T-helper 2 cell (primary cell): ENCODE measurements at places on chromosomes 1 and 21.

DNA sequence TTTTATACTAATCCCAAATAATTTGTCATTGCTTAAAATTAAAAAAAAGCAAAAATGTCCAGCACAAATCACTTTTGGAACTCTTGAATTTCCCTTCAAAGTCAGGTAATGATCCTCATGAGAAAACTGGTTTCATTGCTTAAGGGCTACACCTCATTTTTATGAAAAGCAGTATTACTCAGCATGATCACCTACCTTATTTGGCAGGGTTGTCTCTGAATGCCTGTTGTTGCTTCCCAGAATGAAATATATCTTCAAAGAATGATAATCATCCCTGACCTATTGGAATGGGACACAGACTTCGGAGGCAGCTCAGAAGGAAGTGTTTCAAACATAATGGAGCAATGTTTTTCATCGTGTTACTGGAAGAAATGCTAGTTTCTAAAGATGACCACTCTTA lies 29.7 kb downstream of the C1orf21 start:
- no peak for DNase-seq

GRCh38 chr1:185398022-185398421 lies 81.0 kb upstream of the IVNS1ABP start:
- no peak for DNase-seq

DNA sequence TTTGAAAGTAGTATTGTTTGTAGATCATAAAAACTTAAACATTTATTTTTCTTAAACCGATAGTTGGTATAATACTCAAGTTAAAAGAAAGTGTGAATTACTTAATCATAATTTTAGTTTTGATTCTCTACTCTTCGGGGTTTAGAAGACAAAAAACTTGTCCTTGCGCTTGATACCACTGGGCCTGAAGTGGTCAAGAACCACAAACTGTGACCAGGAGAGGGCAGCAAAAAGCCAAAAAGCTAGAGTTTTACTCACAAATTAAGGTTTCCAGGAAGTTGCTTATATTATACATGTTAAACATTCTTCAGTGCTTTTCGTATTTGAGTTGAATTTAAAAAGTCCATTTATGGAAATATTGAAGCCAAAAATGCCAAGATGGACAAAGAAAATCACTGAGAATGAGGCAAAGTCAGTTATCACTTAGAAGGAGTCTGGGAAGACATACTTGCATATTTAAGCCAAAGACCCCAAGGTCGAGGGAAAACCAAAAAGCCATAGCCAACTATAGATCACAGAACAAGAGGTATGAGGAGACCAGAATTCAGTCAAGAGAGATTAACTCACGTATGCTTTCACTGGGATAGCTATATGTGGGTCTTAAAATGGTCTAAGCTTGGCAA lies 34.2 kb downstream of the EFCAB7 start:
- DNase-seq: no peak

DNA sequence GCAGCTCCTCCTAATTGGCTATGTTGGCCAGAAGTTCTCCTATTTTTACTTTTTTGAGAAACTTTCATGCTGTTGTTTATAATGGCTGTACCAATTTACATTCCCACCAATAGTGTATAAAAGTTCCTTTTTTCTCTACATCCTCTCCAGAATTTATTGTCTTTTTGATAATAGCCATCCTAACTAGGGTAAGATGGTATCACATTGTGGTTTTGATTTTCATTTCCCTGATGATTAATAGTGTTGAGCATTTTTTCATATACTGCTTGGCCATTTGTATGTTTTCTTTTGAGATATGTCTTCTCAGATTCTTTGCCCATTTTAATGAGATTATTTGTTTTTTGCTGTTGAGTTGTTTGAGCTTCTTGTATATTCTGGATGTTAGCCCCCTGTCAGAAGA lies 46.8 kb downstream of the NTMT2 start:
- DNase-seq: no peak

GRCh38 chr1:8516793-8517556 lies 199.1 kb downstream of the SLC45A1 start:
- no peak for DNase-seq

GRCh38 chr1:229874609-229875008 lies 192.4 kb upstream of the GALNT2 start:
- DNase-seq: no peak

DNA sequence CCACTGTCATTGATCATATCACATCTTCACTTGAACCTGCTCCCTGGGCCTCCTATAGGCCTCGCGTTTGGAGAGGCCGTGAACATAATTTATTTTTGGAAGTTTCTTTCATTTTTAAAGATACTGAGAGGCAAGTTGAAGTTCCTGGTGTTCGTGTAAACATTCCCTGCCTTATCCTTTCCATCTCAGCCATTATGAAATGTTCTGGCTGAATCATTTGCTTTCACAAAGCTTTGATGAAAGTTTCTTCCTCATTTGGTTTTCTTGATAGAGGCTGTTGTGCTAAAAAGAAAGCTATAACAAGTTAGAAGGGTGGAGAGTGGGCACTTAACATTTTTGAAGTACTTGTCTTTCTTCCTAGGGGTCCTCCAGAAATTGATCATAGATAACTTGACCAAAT lies 15.5 kb downstream of the CAMTA1 start:
- DNase-seq: no peak

DNA sequence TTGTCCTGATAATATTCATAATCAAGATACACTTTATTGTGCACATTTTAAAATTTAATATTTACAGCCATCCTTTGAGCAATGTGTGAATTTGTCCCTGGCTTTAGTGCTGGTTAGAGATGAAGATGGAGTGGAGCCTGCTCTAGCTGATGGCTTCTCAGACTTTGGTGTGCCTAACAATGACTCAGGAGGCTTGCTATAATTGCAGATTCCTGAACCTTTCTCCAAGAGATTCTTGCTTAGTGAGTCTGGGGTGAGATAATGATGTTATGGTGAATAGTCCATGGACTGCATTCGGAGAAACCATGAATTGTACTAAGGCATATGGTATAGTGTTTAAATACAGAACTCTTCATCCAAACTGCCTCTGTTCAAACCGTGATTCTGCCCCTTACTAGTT lies 307.1 kb downstream of the PAPPA2 start:
- no peak for DNase-seq

DNA sequence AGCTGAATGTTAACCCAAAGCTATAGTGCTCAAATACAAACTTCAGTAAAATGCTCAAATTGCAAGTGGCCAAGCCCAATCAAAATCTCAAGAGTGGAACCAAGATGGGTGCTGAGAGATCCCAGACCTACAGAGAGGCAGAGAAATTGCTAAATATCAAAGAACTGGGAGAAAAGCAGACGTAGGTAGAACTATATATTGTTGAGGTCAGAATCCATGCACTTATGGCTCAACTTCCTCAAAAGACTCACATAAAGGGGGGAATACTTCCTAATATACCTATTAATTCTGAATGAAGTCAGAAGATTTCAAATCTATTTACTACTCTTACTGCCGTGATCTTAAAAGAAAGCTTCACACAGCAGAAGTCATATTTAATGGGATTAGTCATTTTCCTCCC lies 65.2 kb downstream of the PUM1 start:
- DNase-seq: no peak

GRCh38 chr1:160580221-160580812 lies 1.0 kb upstream of the CD84 start:
- no peak for DNase-seq

GRCh38 chr1:71015745-71016144 lies 31.9 kb downstream of the PTGER3 start:
- DNase-seq: no peak

GRCh38 chr1:108082001-108082400 lies 117.0 kb upstream of the VAV3 start:
- no peak for DNase-seq

DNA sequence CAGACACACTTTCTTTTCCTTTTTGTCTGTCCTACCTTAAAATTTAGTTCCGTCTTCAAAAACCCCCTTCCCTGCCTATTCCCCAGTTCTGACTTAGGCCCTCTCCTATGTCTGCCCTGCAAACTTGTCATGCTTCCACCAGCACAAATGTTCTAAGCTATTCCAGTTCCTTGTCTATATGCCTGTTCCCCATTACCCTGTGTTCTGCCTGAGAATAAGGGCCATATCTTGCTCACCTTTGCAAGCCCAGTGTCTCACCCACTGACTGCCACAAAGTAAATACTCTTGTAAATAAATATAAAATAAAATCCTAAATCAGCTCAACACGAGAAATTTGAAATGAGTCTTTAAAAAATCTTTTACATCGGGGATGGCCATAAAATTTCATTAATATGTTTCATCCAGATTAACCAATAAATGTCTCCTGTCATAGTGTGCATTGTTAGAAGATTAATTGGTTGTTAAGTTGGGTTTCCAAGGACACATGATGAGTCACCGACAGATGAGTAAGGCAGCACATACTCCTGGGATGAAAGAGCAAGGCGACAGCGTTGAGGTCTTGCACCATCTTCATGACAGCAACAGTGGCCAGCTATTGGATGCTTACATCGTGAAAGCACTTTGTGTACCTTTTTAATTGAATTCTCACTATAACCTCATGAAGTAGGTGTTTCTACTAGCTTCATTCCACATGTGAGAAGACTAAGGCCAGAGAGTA lies 92.6 kb upstream of the NGF start:
- no peak for DNase-seq

- peak; percentile 89 for DNase-seq
Measured at GRCh38 chr1:150890033-150890416, 3.1 kb downstream of the CTXND2 start.

- DNase-seq: no peak
Measured at GRCh38 chr1:77872645-77873044, 15.8 kb upstream of the NEXN start.

- DNase-seq: peak; percentile 59
Measured at GRCh38 chr1:62746086-62746808, 37.7 kb upstream of the ATG4C start.

DNA sequence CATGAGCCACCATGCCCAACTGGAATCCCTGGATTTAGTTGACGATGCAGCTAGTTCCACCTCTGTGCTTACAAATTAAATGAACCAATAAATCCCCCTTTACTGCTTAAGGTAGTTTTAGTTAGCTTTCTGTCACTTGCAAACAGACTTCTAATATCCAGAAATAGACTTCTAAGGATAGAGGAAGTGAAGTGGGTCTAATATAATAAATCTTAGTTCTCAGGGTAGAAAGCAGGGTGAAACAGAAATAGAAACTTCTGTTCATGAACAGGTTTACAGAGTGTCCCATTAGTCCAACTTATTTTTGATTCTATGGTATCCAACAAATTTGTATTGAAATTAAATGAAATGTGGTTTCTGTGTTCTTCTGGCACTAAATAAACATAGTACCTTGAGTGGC lies 20.1 kb downstream of the BCAS2 start:
- no peak for DNase-seq

DNA sequence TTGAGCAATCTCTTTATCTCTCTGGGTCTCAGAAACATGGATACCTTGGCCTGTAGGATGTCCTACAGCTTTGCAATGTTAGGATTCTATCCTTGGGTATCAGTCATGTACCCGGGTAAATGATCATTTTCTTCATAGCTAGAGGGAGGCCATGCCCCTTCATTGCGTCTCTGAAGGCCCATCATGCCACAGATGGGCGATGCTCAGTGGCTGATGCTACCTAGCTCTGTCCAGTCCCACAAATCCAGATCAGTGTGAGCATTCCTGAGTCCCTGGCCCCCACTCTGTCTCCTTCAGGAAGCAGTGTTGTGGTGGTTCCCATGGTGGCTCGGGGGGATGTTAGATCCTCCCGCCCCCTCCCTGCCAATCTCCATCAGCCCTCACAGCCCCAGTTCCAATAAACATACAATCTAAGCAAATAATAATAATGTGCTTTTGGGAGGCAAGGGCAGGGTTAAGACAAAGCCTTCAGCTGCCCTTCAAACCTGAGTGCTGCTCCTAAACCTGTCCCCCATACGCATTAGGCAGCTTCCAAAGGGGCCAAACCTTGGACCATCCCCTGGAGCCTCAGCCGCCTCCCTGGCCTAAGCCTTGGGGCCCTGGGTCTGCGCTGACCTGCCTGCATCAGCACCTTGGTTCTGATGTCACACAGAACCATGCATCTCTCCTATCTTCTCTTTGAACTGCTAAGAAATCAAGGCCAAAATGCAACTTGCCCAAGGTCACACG lies 681 bp upstream of the GPR61 start:
- DNase-seq: no peak

- no peak for DNase-seq
Measured at GRCh38 chr1:101284622-101285218, 47.9 kb downstream of the S1PR1 start.

DNA sequence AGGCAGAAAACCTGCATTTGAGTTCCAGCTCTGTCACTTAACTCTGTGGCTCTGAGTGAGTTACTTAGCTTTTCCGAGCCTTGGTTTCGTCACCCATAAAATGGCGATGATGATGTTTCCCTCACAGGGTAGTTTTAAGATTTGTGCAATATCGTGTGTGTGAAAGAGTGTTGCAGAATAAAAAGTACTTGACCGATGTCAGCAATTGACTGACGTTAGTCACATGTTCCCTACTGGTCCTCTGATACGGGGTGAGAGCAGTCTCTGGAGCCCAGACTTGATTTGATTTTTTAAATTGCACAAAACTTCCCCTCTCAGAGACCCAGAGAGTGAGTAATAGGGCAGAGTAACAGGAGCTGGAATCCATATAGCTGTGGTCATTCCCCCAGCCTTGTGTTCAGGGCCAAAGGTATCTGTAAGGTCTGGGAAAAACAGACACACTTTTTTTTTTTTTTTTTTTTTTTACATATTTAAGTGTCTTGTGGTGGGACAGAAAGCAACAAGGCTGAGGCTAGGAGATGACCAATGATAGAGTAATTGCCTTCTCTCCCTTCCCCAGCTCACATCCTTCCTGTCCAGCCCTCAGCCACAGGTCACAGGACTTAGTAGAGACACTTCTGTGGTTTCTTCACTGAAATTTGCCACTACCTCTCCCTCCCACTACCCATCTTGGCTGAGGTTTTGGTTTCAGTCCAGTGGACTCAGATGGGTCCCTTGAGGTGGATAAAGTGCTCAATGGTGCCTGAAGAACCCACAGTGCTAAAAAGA lies 2.0 kb downstream of the FCER1G start:
- DNase-seq: no peak

DNA sequence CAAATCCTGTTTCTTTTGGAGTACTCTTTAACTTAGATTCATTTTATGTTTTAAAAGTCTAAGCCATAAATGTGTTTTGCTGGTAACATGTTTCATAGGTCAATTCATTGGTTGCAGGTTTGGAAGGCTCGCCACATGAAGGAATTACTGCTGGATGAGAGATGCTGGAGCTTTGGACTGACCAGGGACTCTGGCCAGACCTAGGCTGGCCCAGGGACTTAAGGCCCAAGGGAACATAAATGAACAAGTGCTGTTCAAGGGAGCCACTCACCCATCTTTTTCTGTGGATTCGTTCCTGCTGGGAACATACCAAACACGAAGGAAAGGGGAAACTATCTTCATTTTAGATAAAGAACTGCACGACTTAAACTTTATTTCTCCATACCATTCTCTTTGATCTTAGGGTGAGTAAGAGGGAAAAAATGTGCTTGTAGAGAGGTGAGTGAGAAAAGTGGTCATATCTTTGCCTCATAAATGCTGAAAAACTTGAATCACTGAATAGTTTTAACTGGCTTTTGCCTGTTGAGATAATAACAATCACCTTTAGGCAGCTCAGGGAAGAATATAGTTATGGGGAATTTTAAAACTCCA lies 15.3 kb upstream of the SHCBP1L start:
- DNase-seq: no peak
